ENCODE measurements at places on chromosomes 4 and X. TPM values are rescaled to one million over a fixed set of nuclear protein-coding genes. Genes with fewer than 3 reads are reported as not detected.
A peak's percentile ranks its signal among the peaks of the same experiment; 100 is the strongest.

DNA sequence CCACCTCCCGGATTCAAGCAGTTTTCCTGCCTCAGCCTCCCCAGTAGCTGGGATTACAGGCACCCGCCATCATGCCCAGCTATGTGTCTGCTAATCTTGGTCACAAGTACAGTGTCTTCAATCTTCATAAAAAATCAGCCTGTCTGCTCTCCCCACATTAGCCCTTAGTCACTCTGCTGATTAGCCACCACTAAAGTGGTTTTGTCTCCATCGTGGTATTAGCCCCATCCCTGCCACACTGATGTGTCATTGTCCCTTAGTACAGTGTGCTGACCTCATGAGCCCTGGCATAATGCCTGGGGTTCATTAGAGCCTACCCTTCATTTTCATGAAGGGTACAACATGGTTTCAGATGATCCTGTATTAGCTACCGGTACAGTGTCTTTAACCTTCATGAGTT, 49.9 kb downstream of the ZNF157 start:
- DNase-seq = no peak

- no peak for DNase-seq
These were observed 15.2 kb upstream of the MRFAP1 start for GRCh38 chr4:6625256-6625655.

- peak; percentile 2 for DNase-seq
These were observed 43.3 kb upstream of the PDGFC start for GRCh38 chr4:157014621-157015591.

DNA sequence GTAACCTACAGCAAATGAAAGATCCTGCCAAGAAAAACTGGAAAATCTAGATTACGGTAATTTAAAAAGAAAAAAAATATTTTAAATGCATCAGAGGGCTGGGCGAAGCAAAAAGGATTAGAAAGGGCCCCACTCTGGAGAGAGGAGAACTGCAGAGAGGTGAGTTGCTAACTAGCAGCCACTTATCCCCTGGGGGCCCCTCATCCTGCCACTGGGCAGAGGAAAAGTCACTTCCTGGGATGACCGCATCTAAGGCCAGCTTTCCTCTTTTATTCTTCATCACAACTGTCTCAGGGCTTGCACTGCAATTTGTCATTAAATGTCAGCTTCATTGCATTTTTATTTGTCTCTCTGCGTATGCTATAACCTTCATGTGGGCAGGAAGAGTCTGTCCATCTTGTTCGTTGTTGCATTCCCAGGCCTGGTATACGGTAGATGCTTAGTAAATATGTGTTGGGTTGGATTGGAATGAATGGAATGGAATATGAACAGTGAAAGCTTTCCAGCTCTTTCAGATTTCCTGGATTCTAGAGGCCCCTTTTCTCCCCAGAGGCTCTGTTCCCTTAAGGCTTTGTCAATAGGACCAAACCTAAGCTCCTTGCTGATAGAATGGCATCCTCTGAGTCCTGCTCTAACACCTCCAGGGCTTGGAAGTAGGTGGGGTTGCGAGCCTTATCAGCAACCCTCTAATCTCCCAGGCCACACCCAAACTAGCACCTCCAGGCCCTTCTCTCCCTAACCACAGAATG, 58.9 kb downstream of the TLR10 start:
- no peak for DNase-seq

DNA sequence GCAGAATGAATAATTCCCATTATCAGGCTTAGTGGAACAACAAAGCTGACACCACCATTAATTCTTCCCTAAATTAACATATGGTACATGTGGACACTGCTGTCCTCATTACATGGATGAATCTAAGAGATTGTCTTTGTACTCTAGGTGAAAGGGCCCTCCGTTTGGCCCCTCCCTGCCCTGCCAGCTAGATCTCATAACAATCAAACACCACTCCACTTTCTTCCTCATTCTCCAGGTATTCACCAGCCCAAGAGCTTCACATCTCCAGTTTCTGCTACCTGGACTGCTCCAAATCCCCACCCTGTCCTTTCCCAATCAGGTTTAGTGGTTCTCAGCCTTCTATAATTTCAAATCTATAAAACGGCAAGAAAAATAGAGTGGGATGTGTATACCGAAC, 3.8 kb downstream of the HSD17B11 start:
- no peak for DNase-seq

DNA sequence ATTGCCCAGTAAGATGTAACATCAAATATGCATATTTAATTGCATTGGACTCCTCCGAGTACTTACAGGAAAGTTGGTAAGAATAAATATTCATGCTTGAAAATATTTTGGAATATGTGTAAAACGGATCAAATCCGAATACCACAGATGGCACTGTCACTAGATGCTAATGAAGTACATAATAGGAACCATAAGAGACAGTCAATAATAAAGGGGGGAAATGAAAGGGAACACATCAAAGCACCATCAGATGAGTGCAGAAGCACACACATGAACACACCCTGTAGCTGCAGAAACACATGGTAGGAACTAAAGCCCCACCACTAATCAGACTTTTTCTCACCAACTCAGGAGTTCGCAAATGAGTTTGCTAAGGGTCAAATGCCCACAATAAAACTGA, 52.2 kb upstream of the PAGE5 start:
- DNase-seq = no peak

- DNase-seq = no peak
These were observed 486.6 kb upstream of the TENM3 start for GRCh38 chr4:181756451-181757095.

Gene MAOA
- 43.0 TPM for total RNA-seq

Gene ART3
- not detected for total RNA-seq

Gene VCX3B
- not detected for total RNA-seq

Gene KIT
- total RNA-seq = 2.4 TPM

Gene HAUS3
- total RNA-seq = 8.3 TPM
